ENCODE measurements at places on chromosomes 2 and 18. TPM values are rescaled to one million over a fixed set of nuclear protein-coding genes. Genes with fewer than 3 reads are reported as not detected.
A peak's percentile ranks its signal among the peaks of the same experiment; 100 is the strongest.

DNA sequence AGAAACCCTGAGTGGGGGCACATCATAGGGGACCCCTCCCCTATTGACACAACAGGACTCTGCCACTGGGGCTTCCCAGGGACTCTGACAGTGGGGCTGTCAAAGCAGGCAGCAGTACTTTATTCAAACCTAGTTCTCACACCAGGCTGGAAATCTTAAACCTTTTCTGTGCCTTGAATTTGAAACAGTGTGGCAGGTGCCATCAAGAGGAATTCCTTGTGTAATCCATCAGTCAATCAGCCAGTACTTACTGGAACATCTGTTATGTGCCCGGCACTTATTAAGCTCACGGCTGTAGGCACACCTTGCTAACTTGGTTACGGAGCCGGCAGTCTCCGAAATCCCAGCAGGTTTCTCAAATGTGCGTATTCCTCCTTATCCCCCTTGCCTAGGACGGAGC, 12.0 kb downstream of the GLI2 start:
- DNase-seq: no peak

GRCh38 chr2:37871456-37872191, 53.5 kb upstream of the RMDN2 start:
- peak; percentile 84 for DNase-seq

GRCh38 chr2:218882866-218883366, 2.3 kb downstream of the WNT10A start:
- peak; percentile 39 for DNase-seq

- no peak for DNase-seq
Observed at GRCh38 chr2:233419602-233420391, 65.5 kb downstream of the DGKD start.

DNA sequence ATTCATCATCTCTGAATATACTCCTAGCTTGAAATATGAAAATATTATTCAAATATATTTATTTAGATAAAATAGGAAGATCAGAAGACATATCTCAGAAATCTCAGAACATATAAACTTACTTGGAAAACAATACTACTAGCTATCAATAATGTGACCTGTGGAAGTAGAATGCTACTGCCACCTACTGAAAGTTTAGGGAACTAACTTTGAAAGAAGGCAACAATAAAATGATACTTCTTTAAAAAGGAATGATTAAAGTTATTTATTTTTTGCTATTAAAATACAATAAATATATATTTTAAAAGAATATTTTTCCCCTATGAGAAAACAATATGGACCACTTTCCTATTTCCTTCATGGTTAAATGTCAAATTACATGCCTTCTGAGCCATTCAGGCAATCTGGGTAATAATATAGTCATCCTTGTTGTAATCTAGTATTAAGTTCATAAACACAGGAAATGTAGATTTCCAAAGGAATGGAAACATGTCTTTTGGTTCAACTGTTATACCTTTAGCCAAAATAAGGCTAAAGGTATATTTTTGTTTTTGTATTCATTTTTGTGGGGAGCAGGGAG, 26.0 kb downstream of the ACADL start:
- DNase-seq: peak; percentile 22

- DNase-seq: no peak
Observed at GRCh38 chr18:31619291-31619690, 27.6 kb downstream of the TTR start.

DNA sequence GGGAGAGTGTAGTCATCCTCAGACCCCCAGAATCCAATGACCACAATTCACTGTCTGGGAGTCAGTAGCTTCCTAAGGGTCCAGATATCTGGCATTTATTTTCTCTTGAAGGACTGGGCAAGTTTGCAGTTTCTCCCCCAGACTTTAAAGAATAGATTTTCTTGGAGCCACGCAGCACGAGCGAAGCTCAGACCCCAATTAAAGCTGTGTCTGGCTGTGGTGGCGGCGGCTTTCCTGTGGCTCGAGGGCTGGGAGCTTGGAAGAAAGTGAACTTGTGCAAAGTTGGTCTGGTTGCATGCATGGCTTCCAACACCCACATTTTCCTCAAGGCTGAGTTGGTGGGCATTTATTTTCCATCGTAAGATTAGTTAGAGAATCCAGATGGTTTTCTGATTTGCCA, 105.0 kb downstream of the ACKR3 start:
- DNase-seq: no peak

GRCh38 chr2:141906678-141907077, 224.1 kb downstream of the LRP1B start:
- DNase-seq: no peak

GRCh38 chr18:4351005-4351404, 104.1 kb downstream of the DLGAP1 start:
- no peak for DNase-seq

DNA sequence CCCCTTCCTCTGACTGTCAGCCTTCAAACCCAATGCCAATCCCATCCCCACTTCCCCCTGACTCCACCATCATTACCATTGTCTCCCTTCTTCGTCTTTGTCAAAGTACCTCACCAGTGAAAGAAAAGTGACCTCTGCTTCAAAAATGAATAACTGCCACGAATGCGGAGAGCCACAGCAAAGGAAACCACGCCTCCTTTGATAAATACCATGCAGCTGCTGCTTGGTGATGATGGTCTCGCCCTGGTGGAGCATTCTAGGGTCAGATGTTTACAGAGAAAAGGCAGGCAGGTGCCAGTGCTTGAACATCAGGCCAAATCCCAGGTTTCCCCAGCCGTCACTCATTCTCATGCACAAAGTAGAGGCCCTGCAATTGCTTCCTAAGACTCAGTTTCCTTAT, 162.2 kb downstream of the BCL11A start:
- DNase-seq: no peak

DNA sequence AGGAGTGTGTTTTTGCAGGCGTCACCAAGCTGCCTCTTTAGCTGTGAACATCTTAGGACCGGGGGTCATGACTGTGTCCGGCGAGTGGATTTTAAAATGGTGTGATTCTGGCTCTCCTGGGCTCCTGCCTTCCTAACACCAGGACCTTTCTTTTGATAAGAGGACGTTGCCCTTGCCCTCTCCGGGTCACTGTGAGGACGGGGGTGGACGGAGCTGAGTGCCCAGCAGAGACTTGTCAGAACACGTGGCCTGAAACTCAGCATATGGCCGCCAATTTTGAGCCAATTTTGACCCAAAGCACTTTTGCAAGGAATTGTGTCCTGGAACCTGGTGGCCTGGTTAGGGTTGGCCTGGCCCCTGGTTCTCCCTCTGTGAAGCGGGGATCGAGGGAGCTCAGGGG, 40.2 kb downstream of the RTP5 start:
- DNase-seq: no peak

- peak; percentile 47 for DNase-seq
Observed at GRCh38 chr2:65431421-65432226, 775 bp downstream of the SPRED2 start.

DNA sequence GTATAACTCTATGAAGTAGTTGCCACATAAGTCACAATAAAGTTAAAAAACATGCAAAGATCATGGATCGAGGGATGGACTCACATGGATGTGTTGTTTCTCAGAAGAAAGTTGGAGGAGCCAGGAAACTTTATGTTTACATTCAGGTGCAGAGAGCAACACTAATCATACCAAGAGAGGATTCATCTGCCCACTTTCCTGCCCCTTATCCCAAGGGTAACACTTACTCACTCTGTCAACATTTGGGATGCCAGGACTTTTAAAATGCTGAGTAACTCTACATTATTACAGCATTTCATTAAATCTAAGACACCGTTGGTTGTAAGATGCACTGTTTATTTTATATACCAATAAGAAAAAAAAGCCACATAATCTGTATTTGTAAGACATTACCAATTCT, 170.4 kb downstream of the KCNE4 start:
- DNase-seq: peak; percentile 77

DNA sequence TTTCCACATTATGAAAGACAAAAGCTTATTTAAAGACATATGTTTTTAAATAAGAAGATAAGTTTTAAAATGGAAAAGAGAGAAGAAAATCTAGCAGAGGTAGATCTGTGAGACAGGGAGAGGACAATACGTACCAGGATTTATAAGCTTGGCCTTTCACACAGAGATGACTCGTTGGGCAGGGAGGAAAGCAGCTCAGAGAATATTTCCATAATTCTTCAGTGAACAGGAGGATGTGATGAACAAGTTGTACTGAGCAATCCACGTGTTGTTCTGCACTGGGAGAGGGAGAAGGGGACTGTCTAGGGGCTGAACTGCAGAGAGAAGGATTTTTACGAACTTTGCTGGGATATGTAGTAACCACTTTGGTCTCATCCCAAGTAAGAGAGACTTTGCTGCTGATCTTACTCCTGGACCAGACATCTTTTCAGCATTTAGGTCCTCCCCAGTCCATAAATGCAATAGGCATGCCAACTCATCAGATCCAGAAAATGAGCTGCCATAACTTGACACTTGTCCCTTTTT, 162.5 kb upstream of the SETBP1 start:
- peak; percentile 33 for DNase-seq

DNA sequence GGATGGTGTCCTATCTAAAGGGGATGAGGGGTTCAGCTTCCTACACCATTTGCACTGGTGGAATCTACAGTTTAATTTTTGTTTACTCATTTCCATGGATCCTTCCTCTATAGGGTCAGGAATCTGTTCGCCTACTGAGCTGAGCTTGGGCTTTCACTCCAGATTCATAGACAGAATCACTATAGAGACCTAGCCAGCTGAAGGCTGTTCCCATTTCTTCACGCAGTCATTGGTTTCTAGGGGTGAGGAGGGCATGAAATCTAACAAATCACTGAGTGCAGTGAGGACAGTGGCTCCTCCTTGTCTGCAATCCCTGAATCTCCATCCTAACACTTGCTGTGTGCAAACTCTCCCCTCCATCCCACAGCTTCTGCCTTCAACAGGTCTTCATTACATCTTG, 578.5 kb downstream of the TSN start:
- DNase-seq: no peak

GRCh38 chr2:25369439-25369838, 27.7 kb upstream of the DNMT3A start:
- DNase-seq: no peak

DNA sequence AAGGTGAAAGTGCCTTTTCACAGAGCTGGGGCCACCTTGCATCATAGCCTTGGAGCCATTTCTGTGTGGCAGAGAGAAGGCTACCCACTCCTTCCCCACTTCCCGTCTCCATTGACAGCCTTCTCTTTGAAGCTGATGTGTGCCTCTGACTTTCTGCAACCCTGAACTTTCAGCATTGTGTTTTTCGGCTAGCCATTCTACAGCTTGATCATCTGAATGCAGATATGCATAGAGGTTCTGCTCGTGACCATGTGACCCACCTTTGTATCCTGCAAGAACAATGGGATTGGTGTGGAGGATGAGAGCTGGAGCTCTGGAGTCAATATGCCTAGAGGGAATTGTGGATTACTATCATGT, 69.1 kb upstream of the KCNE4 start:
- no peak for DNase-seq

- DNase-seq: no peak
Observed at GRCh38 chr2:2876331-2877221, 501.0 kb downstream of the EIPR1 start.

DNA sequence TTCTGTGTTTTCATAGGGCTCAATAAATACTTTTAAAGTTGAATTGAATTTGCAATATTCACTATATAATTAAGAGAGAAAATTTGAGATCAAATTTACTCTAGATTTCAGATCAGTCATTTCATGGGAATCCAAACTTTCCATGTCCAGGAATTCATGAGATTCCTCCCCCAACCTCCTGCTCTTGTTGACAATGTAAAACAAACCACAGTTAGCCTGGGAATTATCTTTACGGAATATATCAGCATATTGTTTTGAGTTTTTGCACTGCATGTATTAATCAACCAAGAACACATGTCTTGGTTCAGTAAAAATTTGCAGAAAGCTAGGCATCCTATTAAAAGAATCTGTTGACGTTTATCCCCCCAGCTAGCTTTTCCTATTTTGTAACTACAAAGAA, 42.3 kb downstream of the CYP1B1 start:
- DNase-seq: no peak

DNA sequence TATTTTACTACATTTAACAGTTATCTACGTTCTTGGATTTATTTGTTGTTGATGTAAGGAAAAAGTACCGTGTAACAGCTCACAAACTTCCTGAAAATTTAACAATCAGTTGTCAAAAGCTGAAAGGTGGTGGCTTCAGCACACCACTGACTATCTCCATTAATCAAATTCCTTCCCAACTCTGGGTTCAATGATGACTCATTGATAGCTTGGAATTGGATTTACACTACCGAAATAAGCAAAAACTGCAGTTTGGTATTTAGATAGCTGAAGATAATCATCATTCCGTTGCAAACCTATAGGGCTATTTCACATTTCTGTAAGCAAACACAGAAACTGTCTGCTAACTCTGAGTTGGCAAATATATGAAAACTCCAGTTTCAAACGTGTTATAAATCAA, 322.3 kb upstream of the TFPI start:
- DNase-seq: no peak

DNA sequence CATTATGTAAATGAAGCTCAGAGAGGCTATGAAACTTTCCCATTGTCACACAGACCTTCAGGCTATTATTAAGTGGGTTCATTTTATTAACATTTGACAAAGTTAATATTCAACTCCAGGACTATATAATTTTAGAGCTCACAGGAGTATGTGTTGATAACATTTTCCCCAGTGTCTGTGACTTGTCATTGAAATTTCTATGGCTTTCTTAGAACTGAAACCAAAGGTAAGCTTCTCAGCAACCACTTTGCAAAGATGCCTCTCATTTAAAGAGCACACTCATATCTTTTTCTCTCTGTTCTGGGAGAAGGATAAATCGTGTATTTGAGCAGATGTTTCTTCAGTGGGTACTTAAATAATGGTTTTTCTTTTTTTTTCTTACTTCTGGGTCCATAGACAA, 61.8 kb upstream of the LHCGR start:
- no peak for DNase-seq

DNA sequence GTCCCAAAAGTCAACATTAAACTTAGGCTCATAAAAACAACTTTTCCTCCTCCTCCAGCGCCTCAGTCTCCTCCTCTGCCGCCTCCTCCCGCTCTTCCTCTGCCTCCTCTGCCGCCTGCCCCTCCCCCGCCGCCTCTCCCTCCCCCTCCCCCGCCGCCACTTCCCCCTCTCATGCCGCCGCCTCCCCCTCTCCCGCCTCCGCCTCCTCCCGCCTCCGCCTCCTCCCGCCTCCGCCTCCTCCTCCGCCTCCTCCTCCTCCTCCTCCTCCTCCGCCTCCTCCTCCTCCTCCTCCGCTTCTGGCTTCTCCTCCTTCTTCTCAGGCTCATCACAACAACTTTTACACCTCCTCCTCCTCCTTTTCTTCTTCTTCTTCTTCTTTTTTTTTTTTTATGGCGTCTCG, 599.9 kb downstream of the TMEM182 start:
- no peak for DNase-seq

GRCh38 chr2:153311432-153311831, 167.1 kb downstream of the RPRM start:
- no peak for DNase-seq

- DNase-seq: no peak
Observed at GRCh38 chr2:46703588-46703987, 212.0 kb downstream of the MCFD2 start.

- DNase-seq: no peak
Observed at GRCh38 chr2:64142741-64143168, 1.5 kb downstream of the PELI1 start.

The SCG2 gene
- total RNA-seq: 18.0 TPM

The CEP192 gene
- 22.8 TPM for total RNA-seq

The UGT1A10 gene
- total RNA-seq: not detected

The NEMP2 gene
- total RNA-seq: 9.5 TPM

The TBR1 gene
- total RNA-seq: not detected

The DES gene
- total RNA-seq: 0.37 TPM

The UPP2 gene
- total RNA-seq: not detected

The CREG2 gene
- total RNA-seq: 0.15 TPM

The SAG gene
- not detected for total RNA-seq
